Stimulated activated CD8-positive, alpha-beta memory T cell treated with anti-CD3 and anti-CD28 coated beads, Interleukin-4, amount 100 ng/mL, for 4 hours (primary cell): ENCODE measurements at places on chromosomes 4 and X.

- DNase-seq, result no peak
Measured at GRCh38 chr4:188551156-188551555, 411.9 kb downstream of the TRIML1 start.

GRCh38 chr4:99117876-99118693 lies 26.0 kb downstream of the ADH4 start:
- no peak for DNase-seq

DNA sequence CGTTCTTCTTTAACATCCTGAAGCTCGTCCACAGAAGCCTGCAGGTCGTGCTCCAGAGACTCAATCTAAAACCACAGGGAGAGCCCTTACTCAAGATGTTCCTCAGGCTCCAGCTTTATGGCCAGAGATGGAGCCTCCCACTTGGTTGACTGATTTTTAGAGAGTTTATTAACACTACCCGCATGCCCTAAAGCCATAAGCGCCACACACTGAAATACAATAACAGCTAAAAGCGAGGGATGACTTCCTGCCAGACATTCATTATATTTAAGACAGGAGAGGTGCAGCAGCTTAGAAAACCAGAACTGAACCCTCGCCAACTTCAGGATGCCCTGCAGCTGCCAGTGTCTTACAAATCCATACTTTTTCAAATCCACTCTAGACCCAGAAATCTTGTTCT lies 42.0 kb downstream of the SOD3 start:
- no peak for DNase-seq

GRCh38 chr4:56297776-56298175 lies 89.5 kb downstream of the AASDH start:
- DNase-seq, result no peak

DNA sequence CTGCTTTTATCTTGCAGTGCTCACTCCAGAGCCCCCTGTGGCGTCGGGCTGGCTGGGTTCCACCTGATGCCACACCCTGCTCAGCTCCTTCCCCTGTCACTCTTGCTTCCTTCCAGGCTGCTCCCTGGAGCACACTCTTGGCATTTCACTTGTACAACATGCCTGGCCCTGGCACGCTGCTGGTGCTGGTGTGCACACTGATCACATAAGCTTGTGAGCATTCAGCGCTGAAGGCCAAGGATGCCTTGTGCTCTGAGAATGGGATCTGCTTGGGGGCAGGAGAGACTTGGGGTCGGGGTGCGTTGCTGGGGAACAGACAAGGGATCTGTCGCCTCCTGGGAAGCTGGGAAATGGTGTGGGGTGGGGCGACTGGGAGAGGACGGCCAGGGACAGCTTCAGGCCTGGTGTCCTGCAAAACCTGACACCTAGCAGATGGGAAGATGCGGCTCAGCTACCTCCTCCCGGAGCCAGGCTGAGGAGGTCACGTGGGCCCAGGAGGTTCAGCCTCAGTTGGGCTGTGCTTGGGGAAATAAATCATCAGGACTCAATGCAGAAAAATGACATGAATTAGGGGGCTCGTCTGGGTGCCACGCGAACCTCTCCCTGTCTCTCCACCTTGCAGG lies 108.5 kb downstream of the PHKA2 start:
- DNase-seq, result no peak

DNA sequence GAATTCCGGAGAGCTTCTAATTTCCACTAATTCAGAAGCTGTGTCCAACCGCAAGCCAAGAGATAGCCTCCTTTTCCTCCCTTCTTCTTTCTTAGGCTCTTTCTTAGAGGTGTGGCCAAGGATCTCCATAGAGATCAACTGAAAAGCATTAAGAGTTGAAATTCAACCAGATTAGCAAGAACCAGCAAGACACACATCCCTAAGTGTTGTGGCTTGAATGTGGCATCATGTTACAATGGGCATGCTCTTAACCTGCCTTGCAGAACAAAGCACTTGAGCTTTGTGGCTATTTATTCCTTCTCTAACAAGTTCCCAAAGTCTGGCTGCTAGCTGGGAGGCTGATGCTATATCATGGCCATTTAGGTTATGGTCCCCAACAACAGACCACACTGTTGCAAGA lies 10.4 kb downstream of the ANOS1 start:
- no peak for DNase-seq

GRCh38 chr4:20678400-20678799 lies 21.9 kb upstream of the PACRGL start:
- no peak for DNase-seq

DNA sequence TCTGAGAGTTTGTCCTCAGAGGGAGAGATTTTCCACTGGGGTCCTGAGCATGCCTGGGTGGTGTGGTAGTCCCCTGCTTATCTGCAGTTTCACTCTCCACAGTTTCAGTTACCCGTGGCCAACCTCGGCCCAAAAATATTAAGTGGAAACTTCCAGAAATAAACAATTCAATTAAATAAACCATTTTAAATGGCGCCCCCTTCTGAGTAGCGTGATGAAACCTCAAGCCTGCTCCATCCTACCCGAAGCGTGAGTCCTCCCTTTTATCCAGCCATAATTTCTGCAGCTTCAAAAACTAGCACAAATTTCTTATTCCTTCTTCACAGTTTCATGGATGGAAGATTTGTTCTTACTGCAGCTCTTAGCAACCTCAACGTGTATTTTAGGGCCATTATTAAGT lies 26.7 kb downstream of the PNMA6E start:
- no peak for DNase-seq

DNA sequence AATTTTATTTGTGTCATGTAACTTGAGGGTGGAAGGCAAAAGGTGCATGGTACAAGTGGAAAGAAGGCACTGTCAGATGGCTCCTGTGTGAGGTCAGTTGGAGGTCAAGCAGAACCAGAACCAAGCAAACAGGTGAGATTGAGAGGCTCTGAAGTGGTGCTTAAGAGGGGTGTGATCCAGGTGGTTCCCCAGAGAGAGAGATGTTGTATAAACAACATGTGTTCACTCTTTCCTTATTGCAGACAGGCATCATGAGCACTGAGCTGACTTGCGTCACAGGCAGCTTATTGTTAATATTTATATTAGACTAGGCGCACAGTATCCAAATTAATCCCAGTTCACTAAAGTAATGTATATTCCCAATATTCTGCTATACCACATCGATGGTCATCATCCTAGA lies 56.8 kb downstream of the CXCL13 start:
- DNase-seq, result no peak

DNA sequence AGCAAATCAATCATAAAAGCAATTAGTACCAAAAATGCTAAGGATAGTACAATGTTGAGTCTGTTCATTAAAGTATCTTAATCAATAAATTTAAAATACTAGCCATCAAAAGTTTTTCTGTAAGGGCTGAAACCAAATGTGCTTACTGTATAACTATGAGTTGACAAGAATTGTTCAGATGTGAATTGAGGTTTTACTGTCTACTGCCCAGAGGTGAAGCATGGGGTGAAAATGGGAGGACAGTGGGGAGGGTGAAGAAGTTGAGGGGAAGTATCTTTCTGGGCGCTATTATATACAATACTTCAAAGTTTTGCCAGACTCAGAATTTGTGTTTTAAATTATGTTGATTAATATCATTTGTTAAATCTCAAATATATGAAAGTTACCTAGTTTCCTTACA lies 4.1 kb upstream of the PPBP start:
- no peak for DNase-seq

- DNase-seq, result no peak
Measured at GRCh38 chrX:8377041-8377440, 87.6 kb upstream of the VCX3B start.

- DNase-seq, result no peak
Measured at GRCh38 chr4:18051281-18051680, 29.7 kb upstream of the LCORL start.

DNA sequence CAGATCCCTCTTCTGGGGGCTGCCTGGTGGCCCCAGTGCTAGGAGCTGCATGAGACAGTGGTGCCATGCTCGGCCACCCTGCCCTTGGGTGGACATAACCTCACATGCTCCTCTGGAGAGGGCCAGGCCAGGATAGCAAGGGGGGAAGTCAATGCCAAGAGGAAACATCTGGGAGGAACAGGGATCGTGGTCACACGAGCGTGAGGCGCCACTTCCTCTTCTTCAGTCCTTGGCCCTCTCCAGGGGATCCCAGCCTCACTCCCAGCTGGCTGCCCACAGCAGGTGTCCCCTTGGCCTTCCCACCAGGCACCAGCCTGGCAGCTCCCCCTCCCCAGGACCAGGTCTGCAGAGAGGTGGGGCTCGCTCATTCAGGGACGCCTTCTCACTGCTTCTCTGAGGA lies 28.6 kb downstream of the TBC1D14 start:
- DNase-seq, result no peak

DNA sequence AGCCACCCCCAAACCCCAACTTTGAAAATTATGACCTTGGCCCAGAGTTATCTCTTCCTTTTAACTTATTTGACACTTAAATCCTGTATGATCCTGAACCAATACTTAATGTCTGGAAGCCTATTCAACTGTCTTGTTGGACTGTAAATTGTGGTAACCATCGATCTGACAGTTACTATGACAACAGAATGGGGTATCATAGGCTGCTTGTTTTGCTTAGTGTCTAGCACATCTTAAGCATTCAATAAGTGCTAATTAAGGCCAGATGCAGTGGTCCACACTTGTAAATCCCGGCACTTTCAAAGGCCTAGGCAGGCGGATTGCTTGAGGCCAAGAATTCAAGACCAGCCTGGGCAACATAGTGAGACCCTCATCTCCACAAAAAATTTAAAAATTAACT lies 175.0 kb downstream of the APBB2 start:
- no peak for DNase-seq

DNA sequence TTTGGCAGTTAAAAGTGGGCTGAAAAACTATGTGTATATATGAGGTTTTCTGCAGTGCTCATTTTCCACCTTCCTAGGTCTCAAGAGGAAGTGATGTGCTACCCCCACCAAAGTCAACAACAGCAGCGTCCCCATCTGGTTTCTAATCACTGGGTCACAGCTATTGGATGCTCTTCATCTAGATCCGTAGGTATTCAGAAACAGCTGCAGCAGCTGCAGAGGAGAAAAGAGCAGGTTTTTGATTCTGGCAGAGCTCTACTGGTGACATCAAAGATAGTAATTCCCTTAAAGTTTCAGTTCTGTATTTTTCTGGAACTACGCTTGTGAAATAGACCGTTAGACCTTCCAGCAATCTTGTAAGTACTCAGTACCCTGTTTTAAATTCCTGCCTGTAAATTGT lies 5.8 kb upstream of the GUCY2F start:
- no peak for DNase-seq

DNA sequence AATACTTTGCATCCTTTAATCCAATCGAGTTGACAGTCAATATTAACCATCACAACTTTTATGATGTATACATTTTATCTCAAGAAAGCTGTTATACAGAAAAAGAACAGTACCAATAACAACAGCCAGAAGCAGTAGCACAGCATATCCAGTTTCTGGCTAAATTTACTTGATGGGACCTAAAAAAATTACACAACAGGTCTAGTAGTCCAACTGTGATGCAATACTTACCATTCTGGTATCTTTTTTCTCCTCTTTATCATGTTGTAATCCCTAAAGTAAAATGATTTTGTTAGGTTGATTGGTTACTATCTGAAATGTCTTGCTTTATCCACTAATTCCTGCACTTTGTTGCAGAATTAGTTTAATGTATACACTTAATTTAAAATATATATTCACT lies 1150.6 kb downstream of the FAT4 start:
- DNase-seq, result no peak

DNA sequence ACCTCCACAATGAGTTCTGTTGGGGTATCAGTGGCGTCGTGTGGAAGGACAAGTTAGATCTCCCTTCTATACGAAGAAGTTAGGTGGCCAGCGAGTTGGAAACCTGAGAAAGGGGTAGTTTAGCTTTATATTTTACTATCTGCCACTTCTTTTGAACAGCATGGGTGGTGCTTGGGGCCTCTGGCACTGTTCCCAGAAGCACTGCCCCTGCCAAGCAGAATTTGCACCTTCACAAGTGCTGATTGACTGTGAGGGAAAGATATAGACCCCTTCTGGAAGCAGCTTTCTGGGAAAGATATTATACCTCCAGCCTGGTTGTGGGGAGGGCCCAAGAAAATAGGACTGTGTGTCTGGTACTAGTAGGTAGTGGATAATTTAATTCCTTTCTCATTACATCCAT lies 246.9 kb downstream of the FBXO8 start:
- DNase-seq, result no peak

DNA sequence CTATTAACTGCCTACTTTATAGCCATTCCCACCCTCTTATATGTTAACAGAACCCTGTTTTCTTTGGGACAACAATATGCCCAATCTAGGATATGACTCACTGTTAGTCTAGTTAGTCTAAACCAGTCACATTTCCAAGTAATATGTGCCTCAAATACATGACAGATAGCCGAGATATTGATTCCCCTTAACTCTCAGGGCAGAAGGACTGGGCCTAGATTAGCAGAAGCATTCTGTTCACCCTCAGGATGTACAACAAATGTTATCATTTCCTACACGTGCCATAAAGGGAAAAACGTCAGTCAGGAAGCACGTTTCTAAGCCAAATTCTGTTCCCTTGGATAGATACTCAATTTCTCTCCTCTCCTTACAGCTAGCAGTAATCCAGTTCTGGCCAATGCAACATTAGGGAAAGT lies 114.1 kb downstream of the SLC10A7 start:
- no peak for DNase-seq

GRCh38 chr4:1604706-1605205 lies 79.4 kb downstream of the FAM53A start:
- no peak for DNase-seq

DNA sequence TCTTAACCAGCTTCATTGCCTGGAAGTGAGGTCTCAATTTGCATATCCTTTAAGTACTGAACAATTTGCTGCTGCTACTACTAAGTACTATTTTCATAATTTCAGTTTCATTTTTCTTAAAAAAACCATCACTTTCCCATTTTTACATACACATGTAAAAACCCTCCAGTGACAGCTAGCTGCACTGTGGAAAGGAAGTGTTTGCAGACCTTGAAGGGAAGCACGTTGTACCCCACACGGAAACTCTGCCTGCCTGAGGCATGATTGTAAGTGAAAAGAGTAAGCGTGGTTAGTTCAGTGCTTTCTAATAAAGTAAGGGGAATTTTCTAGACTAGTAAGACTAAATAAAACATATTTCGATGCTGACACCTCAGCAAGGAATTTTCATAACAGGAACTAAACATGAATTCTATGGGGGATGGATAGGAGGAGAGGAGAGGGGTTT lies 103.6 kb downstream of the RAPGEF2 start:
- no peak for DNase-seq

- no peak for DNase-seq
Measured at GRCh38 chrX:46543441-46543840, 1.8 kb downstream of the ZNF674 start.

- no peak for DNase-seq
Measured at GRCh38 chrX:39752815-39753214, 344.9 kb downstream of the BCOR start.

DNA sequence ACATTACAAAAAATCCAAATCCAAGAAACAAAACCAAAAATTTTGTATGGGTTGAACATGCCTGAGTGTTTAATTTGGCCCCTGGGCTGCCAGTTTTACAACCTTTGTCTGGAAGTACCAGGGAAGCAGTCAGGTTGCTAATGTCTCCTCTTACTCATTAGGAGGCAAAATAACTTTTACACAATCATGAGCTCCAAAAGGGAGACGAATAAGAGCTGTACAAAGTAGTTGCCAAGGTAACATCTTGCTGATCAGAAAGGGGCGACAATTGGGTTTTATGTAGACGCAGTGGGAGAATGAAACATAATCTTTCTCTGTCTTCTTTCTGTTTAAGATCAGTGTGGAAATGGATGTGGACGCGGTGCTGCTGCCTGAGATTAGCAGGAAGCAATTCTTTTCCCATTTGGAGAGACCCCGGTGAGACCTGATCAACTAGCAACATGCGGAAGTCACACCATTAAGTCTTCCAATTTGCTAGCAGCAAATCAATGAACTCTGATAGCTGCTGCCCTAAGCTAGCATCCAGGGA lies 90.7 kb upstream of the IGFBP7 start:
- no peak for DNase-seq
